ENCODE measurements at places on chromosomes 3 and 15.

- no peaks in the 10 kb centered on the region for H3K27me3 ChIP-seq
- no peak overlapping the region for H3K27ac ChIP-seq
- DNase-seq: no peak
- no peaks in the 10 kb centered on the region for H3K4me1 ChIP-seq
- no peak overlapping the region for H3K4me3 ChIP-seq
- H3K36me3 ChIP-seq: no peaks in the 10 kb centered on the region
Observed at GRCh38 chr3:100880072-100880471, 113.1 kb downstream of the ABI3BP start.

DNA sequence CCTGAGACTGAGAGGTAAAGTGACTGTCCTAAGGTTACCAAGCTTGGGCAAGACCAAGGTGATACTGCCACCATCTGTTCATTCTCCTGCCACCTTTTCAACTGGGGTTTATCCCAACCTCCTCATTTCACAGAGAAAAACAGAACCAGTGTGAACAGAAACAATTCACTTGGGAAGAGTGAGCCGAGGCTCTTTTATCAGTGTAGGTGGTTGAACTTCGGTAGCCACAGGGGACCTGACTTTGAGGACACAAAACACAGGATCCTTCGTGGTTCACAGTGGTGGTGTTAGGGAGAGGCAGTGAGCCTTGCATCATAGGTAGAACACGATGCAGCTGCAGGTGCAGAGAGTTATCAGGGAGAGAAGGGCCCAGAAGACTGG, 72.8 kb upstream of the ICE2 start:
- H3K4me3 ChIP-seq: no peak overlapping the region
- H3K4me1 ChIP-seq: no peaks in the 10 kb centered on the region
- H3K27ac ChIP-seq: no peak overlapping the region
- DNase-seq: no peak

DNA sequence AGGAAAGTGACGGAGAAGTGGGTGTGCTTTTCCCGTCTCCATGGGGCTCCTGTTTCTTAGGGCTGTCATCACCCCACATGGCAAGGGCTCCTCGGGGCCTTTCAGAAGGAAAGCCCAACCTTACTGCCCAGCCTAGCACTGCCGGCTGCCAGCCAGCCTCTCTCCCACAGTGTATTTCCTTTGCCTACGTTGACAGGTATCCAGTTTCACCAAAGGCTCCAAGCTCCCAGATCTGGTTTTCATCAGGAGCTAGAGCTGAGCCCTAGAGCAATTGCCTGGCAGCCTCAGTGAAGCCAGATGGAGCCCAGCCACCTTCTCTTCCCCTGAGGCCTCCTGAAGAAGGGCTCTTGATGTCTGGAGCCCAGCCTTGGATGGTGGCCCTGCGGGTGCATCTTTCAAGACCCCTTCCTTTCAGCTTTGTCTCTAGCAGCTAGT, 20.2 kb downstream of the CRABP1 start:
- H3K4me1 ChIP-seq: no peaks in the 10 kb centered on the region
- no peak overlapping the region for H3K27ac ChIP-seq
- H3K27me3 ChIP-seq: peaks cover 8% of the 10 kb centered on the region
- H3K4me3 ChIP-seq: no peak overlapping the region
- no peaks in the 10 kb centered on the region for H3K36me3 ChIP-seq

DNA sequence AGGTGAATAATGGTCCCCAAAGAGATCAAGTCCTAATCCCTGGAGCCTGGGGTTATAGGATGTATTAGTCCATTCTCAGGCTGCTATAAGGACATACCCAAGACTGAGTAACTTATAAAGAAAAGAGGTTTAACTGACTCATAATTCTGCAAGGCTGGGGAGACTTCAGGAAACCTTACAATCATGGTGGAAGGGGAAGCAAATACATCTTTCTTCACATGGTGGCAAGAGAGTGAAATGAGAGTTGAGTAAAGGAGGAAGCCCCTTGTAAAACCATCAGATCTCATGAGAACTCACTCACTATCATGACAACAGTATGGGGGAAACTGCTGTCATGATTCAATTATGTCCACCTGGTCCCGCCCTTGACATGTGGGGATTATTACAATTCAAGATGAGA, 142.9 kb upstream of the ANKRD28 start:
- H3K4me1 ChIP-seq: no peaks in the 10 kb centered on the region
- no peak overlapping the region for H3K4me3 ChIP-seq
- no peaks in the 10 kb centered on the region for H3K36me3 ChIP-seq
- no peak for DNase-seq

DNA sequence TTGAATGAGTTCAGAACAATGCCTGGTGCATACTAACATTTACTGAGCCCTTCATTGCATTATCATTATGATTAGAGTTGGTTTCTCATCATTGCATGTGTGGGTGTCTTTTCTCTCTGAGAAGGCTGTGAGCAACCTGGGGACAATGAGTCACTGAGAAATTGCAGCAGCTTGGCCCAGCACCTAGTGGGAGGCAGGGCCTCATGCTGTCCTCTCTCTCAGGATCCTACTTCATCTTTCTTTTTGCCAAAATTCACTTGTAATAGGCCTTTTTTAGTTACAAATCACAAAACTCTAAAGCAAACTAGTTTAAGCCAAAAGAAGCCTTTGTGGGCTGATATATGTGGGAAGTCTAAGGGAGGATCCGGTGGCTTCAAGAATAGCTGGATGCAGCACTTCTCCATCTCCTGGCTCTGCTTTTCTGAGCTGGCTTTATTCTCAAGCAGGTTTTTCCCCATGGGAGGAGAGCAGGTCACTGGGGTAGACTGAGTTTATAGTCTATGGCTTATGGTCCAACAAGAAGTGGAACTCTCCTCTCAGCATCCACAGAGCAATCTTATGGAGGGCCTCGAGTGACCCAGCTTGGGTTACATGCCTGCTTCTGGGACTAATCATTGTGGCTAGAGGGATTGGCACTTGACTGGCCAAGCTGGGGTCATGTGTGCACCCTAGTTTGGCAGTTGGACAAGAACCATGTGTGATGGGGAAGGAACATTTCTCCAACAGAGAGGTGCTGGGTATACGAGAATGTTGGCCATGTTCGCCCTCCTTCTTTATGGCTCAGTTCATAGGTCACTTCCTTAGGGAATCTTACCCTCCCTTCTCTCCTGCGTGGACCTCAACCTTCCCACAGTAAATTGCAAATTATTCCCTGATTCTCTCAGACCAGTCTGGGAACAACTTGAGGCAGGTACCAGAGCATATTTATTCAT, 8.7 kb upstream of the CAMK1 start:
- DNase-seq: no peak
- H3K27me3 ChIP-seq: no peaks in the 10 kb centered on the region
- H3K4me1 ChIP-seq: peaks cover 58% of the 10 kb centered on the region
- H3K36me3 ChIP-seq: peaks cover 12% of the 10 kb centered on the region

GRCh38 chr3:112089956-112090886, 4.0 kb downstream of the C3orf52 start:
- peaks cover 40% of the 10 kb centered on the region for H3K4me1 ChIP-seq
- no peak overlapping the region for H3K4me3 ChIP-seq
- H3K27me3 ChIP-seq: peaks cover 21% of the 10 kb centered on the region
- DNase-seq: no peak
- no peaks in the 10 kb centered on the region for H3K36me3 ChIP-seq

- H3K27me3 ChIP-seq: peaks cover 11% of the 10 kb centered on the region
- no peak for DNase-seq
- no peaks in the 10 kb centered on the region for H3K4me1 ChIP-seq
- H3K4me3 ChIP-seq: no peak overlapping the region
- no peak overlapping the region for H3K27ac ChIP-seq
Observed at GRCh38 chr3:51802106-51802703, 23.2 kb upstream of the IQCF6 start.

GRCh38 chr3:49377483-49377882, 19.3 kb upstream of the GPX1 start:
- DNase-seq: no peak
- peaks cover 51% of the 10 kb centered on the region for H3K36me3 ChIP-seq
- peak overlapping the region; percentile 8 for H3K4me3 ChIP-seq
- H3K27ac ChIP-seq: peak overlapping the region; percentile 63

DNA sequence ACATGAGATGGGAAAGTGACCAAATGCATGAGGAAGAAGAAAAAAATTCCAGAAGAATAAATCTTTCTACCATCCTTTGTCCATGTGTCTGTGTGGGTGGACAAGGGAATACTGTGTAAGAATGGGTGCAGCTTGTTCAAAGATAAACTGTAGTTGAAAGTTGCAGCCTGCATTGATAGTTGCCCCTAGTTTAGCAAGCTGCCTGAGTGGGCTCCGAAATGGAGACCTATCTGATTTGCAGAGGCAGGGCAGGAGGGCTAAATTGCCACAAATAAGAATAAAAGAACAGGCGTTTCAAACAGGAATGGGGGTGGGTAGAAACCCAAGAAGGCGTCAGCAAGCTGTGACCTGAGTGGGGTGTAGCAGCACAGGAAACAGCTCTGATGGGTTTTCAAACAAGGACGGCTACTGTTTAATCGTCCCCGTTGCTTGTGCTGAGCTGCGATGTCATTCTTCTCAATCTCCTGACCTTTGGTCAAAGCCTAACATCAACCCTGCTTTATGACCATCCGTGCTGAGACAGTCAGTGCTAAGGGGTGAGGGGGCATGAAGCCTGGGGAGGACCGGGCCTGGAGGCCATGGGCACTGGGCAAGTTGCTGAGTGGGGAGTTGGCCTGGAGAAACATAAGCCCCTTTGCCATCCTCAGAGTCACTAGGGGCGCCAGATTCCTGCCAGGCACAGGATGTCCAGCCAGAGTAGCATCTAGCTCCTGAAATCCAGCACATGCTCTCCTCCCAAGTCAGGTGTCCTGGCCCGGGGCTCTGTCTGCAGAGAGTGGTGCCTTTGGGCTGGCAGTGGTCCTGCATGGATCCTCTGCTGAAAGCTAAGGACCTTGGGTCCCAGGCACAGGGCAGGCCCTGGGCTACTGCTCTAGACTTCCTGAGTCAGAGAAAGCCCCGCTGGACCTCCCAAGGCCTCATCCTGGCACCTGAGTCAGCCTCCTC, 19.2 kb upstream of the C15orf39 start:
- no peaks in the 10 kb centered on the region for H3K36me3 ChIP-seq
- peaks cover 32% of the 10 kb centered on the region for H3K27me3 ChIP-seq
- peaks cover 19% of the 10 kb centered on the region for H3K4me1 ChIP-seq
- DNase-seq: no peak

GRCh38 chr3:72560846-72561675, 287.2 kb downstream of the SHQ1 start:
- peaks cover 21% of the 10 kb centered on the region for H3K4me1 ChIP-seq
- peaks cover 4% of the 10 kb centered on the region for H3K36me3 ChIP-seq
- H3K27ac ChIP-seq: no peak overlapping the region
- DNase-seq: no peak

GRCh38 chr3:77102951-77103769, 63.3 kb downstream of the ROBO2 start:
- H3K4me3 ChIP-seq: no peak overlapping the region
- H3K27me3 ChIP-seq: no peaks in the 10 kb centered on the region
- no peaks in the 10 kb centered on the region for H3K4me1 ChIP-seq
- no peak for DNase-seq
- no peaks in the 10 kb centered on the region for H3K36me3 ChIP-seq

DNA sequence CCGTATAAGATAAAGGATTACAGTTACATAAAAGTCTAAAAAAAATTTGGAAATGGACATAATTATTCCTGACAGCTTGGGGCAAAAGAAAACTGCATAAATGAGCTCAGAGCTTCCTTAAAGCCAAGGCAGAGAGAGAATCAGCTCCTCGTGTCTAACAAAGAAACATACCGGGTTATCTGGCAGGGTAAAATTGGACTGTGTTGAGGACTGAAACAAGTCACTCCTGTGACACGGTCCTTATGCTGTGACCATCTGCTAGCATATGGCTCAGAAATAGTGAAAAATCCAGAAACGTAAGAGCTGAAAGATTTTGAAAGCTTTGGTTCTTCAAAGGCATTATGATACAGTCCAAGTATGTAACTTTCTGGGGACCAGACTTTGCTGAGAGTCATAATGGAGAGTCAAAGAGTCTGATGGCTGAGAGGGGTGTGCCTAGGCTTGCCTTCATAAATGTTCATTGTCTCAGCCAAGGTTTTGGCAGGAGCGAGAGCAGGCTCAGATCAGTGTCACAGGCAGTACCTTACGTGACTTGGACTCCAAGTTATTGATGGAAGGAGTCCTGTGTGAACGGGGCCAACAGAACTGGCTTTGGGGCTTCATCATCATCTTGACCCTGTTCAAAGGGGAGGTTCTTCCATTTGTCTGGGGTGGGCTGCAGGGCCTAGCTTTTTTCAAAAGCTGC, 12.5 kb downstream of the MAP6D1 start:
- peaks cover 57% of the 10 kb centered on the region for H3K36me3 ChIP-seq
- no peaks in the 10 kb centered on the region for H3K27me3 ChIP-seq
- H3K4me1 ChIP-seq: no peaks in the 10 kb centered on the region
- no peak for DNase-seq

- H3K4me3 ChIP-seq: peak overlapping the region; percentile 80
- peak overlapping the region; percentile 2 for H3K27ac ChIP-seq
- H3K4me1 ChIP-seq: peaks cover 22% of the 10 kb centered on the region
- peak; percentile 16 for DNase-seq
Observed at GRCh38 chr15:98548139-98548971, 100.0 kb upstream of the IGF1R start.

DNA sequence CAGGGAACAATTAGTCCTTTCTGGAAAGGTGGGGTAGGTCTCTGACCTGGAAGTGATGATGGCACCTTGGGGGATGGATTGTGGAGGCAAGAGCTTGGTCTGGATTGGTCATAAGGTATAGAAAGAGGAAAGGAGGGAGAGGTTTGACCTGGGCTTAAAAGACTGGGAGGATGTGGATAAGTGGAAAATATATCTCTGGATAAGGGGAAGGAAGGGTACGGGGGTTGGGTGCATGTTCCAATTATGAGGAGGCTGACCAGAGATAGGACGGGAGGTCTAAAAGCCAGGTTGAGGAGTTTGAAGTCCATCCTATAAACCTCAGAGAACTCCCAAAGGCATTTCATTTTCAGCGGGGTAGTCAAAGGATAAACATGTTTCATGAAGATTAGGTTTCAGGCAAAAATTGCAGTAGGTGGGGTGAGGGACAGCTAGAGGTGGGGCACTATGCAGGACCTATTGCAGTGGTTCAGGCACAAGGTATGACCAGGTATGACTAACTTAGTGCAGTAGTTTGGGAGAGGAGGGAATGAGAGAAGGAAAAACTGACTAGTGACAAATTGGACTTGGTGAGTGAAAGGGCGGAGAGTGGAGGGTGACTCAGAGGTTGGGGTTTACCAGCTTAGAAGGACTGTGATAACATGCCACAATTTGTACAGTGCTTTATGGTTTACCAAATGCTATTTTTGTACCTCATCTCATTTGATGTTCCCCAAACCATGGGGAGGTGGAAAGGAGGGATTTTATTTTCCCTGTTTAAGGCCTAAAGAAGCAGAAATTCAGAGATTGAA, 10.7 kb downstream of the PDE8A start:
- H3K36me3 ChIP-seq: no peaks in the 10 kb centered on the region
- H3K27me3 ChIP-seq: no peaks in the 10 kb centered on the region
- peak overlapping the region; percentile 60 for H3K27ac ChIP-seq
- H3K4me1 ChIP-seq: peaks cover 48% of the 10 kb centered on the region
- DNase-seq: no peak

- H3K27me3 ChIP-seq: no peaks in the 10 kb centered on the region
- DNase-seq: no peak
- no peaks in the 10 kb centered on the region for H3K4me1 ChIP-seq
- H3K27ac ChIP-seq: no peak overlapping the region
- H3K4me3 ChIP-seq: no peak overlapping the region
Observed at GRCh38 chr3:87333393-87333892, 57.1 kb upstream of the POU1F1 start.

Data from activated B cell treated with CpG ODN at 0.5 μM for 24 hours (primary cell).